Endodermal cell (in vitro differentiated cells): ENCODE measurements at places on chromosomes 11 and 22.

DNA sequence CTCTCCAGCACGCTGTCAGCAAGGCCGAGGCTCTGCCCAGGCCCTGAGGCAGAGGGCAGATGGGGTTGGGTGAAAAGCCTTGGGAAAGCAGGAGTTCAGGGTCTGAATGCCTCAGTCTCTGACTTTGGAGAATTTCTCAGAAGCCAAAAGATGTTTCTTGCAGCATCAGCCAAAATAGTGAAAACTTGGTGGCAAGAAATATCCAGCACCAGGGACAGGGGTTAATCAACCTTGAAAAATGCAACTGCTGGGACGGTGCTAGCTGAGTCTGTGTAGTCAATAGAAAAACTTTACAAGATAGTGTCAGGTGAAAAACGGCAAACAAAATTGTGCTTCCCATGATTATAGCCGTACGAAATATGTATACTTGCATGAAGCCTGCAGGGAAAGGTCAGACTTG is 1.4 kb upstream of the ABCC8 start:
- no peak for DNase-seq

- DNase-seq: peak; percentile 7
Observed at GRCh38 chr22:46022881-46023512, 46.0 kb upstream of the WNT7B start.

- no peak for DNase-seq
Observed at GRCh38 chr11:35295751-35296150, 123.6 kb downstream of the SLC1A2 start.

- DNase-seq: no peak
Observed at GRCh38 chr11:132078264-132079076, 708.1 kb downstream of the NTM start.

GRCh38 chr11:29336727-29337575 is 679.9 kb downstream of the KCNA4 start:
- no peak for DNase-seq

- DNase-seq: no peak
Observed at GRCh38 chr22:49786976-49787706, 40.5 kb downstream of the BRD1 start.

DNA sequence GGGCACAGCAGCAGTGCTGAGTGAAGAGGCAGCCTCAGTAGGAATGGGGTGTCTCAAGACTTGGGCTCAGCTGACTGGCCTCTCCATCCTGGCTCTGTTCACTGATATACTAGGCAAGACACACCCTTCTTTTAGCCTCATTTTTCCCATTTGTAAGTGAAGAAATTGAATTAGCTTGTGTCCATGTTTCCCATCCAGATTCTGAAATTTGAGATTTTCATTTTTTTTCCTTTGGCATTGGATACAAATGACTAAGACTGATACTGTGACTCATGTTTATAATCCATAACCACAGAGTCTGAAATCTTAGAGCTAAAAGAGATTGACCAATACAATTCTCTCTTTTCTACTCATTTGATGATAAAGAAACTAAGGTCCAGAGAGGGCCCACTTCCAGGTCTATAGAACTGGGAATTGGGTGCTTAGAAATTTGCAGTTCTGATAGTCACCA is 110.9 kb downstream of the KCNC1 start:
- DNase-seq: no peak

GRCh38 chr11:35167426-35167954 is 28.5 kb downstream of the CD44 start:
- DNase-seq: no peak

- peak; percentile 73 for DNase-seq
Observed at GRCh38 chr11:746289-747157, 741 bp upstream of the TALDO1 start.

DNA sequence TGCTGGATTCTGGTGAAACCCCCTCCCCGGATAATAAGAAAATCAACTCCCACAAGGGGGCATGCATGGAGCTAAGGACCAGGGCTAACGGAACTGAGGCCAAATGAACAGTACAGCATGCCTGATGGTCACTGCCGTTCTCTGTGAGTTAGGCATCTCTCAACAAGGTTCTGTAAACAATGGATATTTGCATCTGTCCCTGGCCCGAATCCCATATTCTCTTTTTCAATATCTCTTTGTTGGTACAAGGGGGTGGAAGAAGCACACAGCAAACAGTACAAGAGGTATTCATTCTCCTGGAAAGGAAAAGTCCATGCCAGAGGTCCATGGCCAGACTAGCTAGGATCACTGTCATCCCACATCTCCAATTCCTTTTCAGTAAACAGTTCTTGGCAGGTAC is 32.2 kb upstream of the APOA1 start:
- DNase-seq: no peak

DNA sequence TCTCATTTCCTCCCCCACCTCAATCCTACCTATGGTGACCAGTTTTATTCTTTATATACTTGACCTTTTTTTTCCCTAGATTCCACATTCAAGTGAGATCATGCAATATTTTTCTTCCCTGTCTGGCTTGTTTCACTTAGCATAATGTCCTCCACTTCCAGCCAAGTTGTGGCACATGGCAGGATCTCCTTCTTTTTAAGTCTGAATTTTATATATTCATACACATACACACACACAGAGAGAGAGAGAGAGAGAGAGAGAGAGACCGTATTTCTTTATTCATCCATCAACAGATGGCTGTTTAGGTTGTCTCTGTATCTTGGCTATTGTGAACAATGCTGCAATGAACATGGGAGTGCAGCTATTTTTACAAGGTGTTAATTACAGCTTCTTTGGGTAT is 1.4 kb downstream of the POU2AF2 start:
- no peak for DNase-seq

GRCh38 chr11:114350022-114350421 is 50.3 kb downstream of the C11orf71 start:
- no peak for DNase-seq

GRCh38 chr11:83285151-83285770 is 906 bp downstream of the CCDC90B start:
- no peak for DNase-seq
